ENCODE measurements at places on chromosomes 6 and 20. TPM values are rescaled to one million over a fixed set of nuclear protein-coding genes. Genes with fewer than 3 reads are reported as not detected.
A peak's percentile ranks its signal among the peaks of the same experiment; 100 is the strongest.

GRCh38 chr6:52754443-52754842, 8.8 kb downstream of the GSTA2 start:
- no peak overlapping the region for H3K4me3 ChIP-seq
- peaks cover 18% of the 10 kb centered on the region for H3K4me1 ChIP-seq
- H3K27ac ChIP-seq, result no peak overlapping the region
- no peak for DNase-seq
- no peaks in the 10 kb centered on the region for H3K27me3 ChIP-seq

GRCh38 chr6:5215159-5215558, 45.6 kb downstream of the LYRM4 start:
- H3K27me3 ChIP-seq, result no peaks in the 10 kb centered on the region
- no peak overlapping the region for H3K4me3 ChIP-seq
- no peak for DNase-seq
- H3K27ac ChIP-seq, result no peak overlapping the region
- peaks cover 15% of the 10 kb centered on the region for H3K36me3 ChIP-seq

GRCh38 chr6:121351916-121352315, 17.6 kb upstream of the TBC1D32 start:
- DNase-seq, result no peak
- H3K27me3 ChIP-seq, result no peaks in the 10 kb centered on the region
- H3K36me3 ChIP-seq, result no peaks in the 10 kb centered on the region
- no peak overlapping the region for H3K27ac ChIP-seq
- no peak overlapping the region for H3K4me3 ChIP-seq

DNA sequence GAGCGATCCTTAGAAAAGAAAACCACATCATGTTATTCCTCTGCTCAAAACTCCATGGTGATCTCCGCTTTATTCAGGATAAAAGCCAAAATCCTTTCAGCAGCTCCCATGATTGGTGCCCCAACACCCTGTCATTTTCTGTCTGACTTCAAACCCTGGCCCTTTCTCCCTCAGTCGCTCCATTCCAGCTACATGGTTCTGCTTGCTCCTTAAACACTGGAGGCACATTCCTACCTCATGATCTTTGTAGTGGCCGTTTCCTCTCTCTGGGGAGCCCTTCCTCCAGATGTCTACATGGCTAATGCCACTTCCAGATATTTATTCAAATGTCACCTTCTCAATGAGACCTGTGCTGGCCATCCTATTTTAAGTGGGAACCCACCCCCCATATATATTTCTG, 100.8 kb downstream of the CAP2 start:
- H3K4me3 ChIP-seq, result no peak overlapping the region
- H3K36me3 ChIP-seq, result peaks cover 11% of the 10 kb centered on the region
- peaks cover 11% of the 10 kb centered on the region for H3K4me1 ChIP-seq

DNA sequence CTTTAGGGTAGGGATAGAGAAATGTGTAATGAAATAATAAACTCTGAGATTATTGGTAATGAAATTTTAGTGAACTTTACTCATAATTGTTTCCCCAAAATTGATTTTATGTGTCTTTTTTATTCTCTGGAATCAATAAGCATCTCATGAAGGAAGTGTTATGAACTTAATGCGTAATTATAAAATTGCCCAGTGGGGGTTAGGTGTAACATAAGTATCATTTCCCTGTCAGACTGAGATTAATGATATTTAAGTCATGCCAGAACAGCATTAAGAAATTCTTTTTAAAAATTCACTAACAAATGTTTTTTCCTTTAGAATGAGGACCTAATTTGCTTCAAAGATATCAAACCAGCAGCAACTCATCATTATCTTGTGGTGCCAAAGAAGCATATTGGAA, 10.0 kb downstream of the HINT3 start:
- H3K27ac ChIP-seq, result no peak overlapping the region
- no peak for DNase-seq
- H3K4me1 ChIP-seq, result no peaks in the 10 kb centered on the region
- H3K4me3 ChIP-seq, result no peak overlapping the region
- H3K36me3 ChIP-seq, result peaks cover 30% of the 10 kb centered on the region
- H3K27me3 ChIP-seq, result no peaks in the 10 kb centered on the region

DNA sequence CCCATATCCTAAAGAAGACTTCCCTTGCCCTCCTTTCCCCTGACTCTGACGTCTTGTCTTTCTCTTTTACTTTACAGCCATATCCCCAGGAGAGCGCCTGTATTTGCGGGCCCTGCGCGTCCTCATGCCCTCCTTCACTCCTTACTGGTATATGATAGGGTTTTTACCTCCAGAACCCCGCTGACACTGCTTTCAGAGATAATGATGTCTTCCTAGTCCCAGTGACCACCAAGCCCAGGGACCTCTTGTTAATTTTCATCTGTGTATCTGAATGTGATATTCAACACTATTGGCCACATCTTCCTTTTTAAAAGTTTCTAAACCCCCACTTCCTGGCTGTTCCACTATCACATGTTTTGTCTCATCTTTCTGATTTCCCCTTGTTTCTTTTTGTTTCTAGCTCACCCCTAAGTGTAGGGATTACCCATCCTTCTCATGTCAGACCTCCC, 102.0 kb downstream of the HIVEP1 start:
- H3K36me3 ChIP-seq, result peaks cover 5% of the 10 kb centered on the region
- H3K4me3 ChIP-seq, result no peak overlapping the region
- peak overlapping the region; percentile 25 for H3K27ac ChIP-seq
- no peaks in the 10 kb centered on the region for H3K27me3 ChIP-seq
- peaks cover 16% of the 10 kb centered on the region for H3K4me1 ChIP-seq

- no peak overlapping the region for H3K4me3 ChIP-seq
- H3K27me3 ChIP-seq, result no peaks in the 10 kb centered on the region
- no peak for DNase-seq
- no peaks in the 10 kb centered on the region for H3K4me1 ChIP-seq
- H3K36me3 ChIP-seq, result no peaks in the 10 kb centered on the region
Measured at GRCh38 chr6:47715782-47716181, 17.4 kb downstream of the ADGRF4 start.

GRCh38 chr6:144406796-144407195, 121.7 kb downstream of the UTRN start:
- H3K27me3 ChIP-seq, result no peaks in the 10 kb centered on the region
- DNase-seq, result no peak
- H3K4me3 ChIP-seq, result no peak overlapping the region
- peaks cover 11% of the 10 kb centered on the region for H3K36me3 ChIP-seq
- H3K4me1 ChIP-seq, result peaks cover 7% of the 10 kb centered on the region
- no peak overlapping the region for H3K27ac ChIP-seq

DNA sequence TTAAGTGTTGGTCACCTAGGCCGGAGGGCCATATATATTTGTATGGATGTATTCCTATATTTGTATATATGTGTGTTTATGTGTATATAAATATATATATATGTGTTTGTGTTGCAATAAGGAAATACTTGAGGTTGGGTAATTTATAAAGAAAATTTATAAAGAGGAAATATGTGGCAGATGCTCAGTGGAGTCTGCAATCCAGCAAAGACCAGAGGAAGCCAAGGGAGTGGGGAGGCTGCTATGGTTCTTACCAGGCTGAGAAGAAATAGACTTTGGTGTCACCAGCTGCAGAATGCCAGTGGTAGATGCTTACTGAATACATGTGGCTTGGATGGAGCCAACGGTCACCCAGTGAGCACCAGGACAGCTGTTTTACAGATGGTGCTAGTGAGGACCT, 97.4 kb upstream of the ELOVL5 start:
- no peaks in the 10 kb centered on the region for H3K27me3 ChIP-seq
- H3K4me3 ChIP-seq, result no peak overlapping the region
- H3K27ac ChIP-seq, result no peak overlapping the region

- no peaks in the 10 kb centered on the region for H3K4me1 ChIP-seq
- no peak overlapping the region for H3K4me3 ChIP-seq
- DNase-seq, result peak; percentile 5
- H3K36me3 ChIP-seq, result peaks cover 31% of the 10 kb centered on the region
Measured at GRCh38 chr6:90537027-90537426, 49.8 kb downstream of the MAP3K7 start.

DNA sequence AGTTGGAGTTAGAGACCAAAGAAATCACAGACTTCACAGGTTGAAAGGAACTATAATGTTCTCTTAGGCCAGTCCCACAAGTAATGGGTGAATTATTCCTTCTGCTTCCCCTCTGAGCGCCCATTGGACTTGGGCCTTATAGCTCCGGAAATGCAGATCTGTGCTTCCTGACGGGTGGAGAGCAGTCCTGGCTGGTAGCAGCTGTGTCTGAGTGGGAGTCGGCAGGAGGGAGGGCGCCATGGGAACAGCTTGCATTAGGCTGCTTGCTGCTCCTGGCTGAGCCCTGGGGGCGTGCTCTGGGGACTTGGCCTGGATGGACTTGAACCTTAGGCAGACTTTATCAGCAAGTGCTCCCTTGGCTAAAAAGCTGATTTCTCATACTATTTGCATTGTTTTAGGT, 18.4 kb upstream of the NUP153 start:
- H3K4me1 ChIP-seq, result peaks cover 5% of the 10 kb centered on the region
- H3K27me3 ChIP-seq, result no peaks in the 10 kb centered on the region
- no peak overlapping the region for H3K27ac ChIP-seq
- no peak for DNase-seq
- H3K36me3 ChIP-seq, result no peaks in the 10 kb centered on the region
- H3K4me3 ChIP-seq, result no peak overlapping the region

DNA sequence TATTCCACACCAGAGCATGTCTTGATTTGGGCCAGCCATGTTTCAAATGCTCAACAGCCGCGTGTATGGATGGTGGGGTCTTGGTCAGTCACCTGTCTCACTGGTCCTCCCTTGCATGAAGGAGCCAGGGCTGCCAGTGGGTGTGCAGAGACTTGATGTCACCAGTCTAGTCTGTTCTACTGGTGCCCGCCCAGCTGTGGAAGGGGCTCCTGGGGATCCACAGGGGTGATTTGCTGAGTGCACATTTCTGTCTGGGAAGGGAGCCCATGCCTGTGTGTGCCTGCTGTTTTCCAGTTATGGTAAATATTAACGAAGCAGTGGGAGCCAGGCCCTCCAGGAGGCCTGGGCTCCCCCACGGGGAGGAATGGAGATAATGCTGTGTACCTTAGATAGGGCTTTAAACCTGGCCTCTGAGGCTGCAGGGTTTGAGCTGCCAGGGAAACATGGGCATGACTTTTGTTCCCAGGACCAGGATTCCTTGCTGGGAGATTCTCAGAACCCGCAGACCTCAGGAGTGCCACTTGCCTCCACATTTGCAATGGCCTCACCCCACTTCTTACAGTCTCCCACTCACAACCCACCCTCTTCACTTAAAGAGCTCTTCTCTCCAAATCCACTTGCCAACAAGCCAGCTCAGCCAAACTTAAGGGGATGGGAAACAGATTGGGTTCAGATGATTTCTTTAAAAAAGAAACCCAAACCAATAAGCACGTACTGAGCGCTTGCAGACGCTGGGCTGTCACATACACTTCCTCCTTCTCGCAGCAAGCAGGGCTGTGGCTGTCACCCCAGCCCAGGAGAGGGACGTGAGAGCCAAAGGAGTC, 54.1 kb downstream of the VEGFA start:
- H3K27me3 ChIP-seq, result peaks cover 27% of the 10 kb centered on the region
- H3K27ac ChIP-seq, result no peak overlapping the region
- no peaks in the 10 kb centered on the region for H3K4me1 ChIP-seq
- no peak for DNase-seq

GRCh38 chr6:1966713-1967112, 278.7 kb downstream of the GMDS start:
- DNase-seq, result no peak
- H3K4me1 ChIP-seq, result no peaks in the 10 kb centered on the region
- peaks cover 6% of the 10 kb centered on the region for H3K36me3 ChIP-seq
- H3K27ac ChIP-seq, result no peak overlapping the region

GRCh38 chr6:150684714-150685459, 85.2 kb downstream of the PLEKHG1 start:
- no peaks in the 10 kb centered on the region for H3K27me3 ChIP-seq
- H3K4me3 ChIP-seq, result no peak overlapping the region
- H3K36me3 ChIP-seq, result no peaks in the 10 kb centered on the region
- H3K27ac ChIP-seq, result no peak overlapping the region

DNA sequence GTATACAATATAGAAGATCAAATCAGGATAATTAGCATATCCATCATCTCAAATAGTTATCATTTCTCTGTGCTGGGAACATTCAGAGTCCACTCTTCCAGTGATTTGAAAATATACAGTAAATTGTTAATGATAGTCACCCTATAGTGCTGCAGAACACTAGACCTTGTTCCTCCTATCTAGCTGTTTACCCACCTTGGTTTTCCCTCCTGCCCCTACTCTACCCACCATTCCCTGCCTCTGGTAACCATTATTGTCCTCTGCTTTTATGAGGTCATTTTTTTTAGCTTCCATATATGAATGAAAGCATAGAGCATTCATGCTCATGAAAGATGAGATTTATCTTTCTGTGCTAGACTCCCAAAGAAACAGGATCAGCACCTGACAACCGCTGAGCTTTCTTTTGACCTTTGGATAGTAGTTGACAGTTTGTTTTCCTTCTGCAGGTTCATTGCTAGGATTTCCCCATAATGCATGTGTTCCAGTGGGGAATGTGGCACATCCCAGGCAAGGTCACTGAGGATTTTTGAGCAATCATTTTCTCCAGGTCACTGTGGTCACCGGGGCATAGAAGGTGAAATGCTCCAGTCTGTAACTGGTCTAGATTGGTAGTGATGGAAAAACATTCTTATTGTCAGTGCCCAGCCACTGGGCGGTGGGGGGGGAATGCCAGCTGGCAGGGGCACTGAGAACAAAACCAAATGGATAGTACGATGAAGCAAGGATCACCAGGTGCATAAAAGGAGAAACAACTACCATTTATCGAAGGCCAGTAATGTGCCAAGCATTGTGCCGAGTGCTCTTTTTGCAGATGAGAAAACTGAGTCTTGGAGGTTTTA, 33.6 kb upstream of the BCAS1 start:
- no peak overlapping the region for H3K4me3 ChIP-seq
- no peak overlapping the region for H3K27ac ChIP-seq
- peaks cover 21% of the 10 kb centered on the region for H3K4me1 ChIP-seq
- no peak for DNase-seq
- H3K36me3 ChIP-seq, result peaks cover 6% of the 10 kb centered on the region

DNA sequence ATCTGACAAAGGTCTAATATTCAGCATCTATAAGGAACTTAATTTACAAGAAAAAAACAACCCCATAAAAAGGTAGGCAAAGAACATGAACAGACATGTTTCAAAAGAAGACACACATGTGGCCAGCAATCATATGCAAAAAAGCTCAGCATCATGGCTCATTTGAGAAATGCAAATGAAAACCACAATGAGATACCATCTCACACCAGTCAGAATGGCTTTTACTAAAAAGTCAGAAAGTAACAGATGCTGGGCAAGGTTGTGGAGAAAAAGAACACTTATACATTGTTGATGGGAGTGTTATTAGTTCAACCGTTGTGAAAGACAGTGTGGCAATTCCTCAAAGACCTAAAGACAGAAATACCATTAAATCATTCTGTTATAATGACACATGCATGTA, 289.9 kb upstream of the MMS22L start:
- no peak overlapping the region for H3K27ac ChIP-seq
- peaks cover 53% of the 10 kb centered on the region for H3K27me3 ChIP-seq
- no peak overlapping the region for H3K4me3 ChIP-seq
- no peaks in the 10 kb centered on the region for H3K4me1 ChIP-seq

GRCh38 chr6:165649166-165650137, 13.6 kb downstream of the PDE10A start:
- DNase-seq, result no peak
- H3K4me3 ChIP-seq, result no peak overlapping the region
- no peaks in the 10 kb centered on the region for H3K4me1 ChIP-seq

The LY6G5C gene
- total RNA-seq, result 0.64 TPM

The SLC35B2 gene
- 31.3 TPM for total RNA-seq

The SLC17A5 gene
- total RNA-seq, result 6.1 TPM

The NKX2-2 gene
- not detected for total RNA-seq

The SLC2A10 gene
- total RNA-seq, result not detected

The F13A1 gene
- total RNA-seq, result 0.65 TPM

The NKAPL gene
- not detected for total RNA-seq

The OXT gene
- not detected for total RNA-seq

The RNF217 gene
- 22.8 TPM for total RNA-seq

The RIN2 gene
- 23.9 TPM for total RNA-seq

The WFDC2 gene
- total RNA-seq, result not detected

The WFDC10B gene
- total RNA-seq, result not detected

The CALHM4 gene
- total RNA-seq, result not detected

Data from MCF 10A (cell line).